MV-4-11 (cell line): ENCODE measurements at places on chromosomes 7 and 10.

DNA sequence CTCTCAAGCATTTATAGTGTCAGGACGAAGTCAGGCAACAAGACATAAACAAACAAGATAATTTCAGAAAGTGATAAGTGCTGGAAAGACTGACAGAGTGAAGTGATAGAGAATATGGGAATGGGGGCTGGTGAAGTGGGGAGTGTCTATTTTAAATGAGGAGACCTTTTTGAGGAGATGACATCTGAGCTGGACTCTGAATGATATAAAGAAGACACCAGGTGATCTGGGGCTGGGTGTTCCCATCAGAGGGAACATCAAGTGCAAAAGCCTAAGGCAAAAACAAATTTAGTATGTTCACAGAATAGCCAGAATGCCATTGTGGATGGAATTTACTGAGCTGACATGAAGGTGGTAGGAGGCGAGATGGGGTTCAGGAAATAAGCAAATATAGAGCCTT is 83.4 kb downstream of the PPP1R3A start:
- no peak for DNase-seq

GRCh38 chr10:97538411-97538810 is 34.2 kb upstream of the ANKRD2 start:
- DNase-seq, result no peak

- no peak for DNase-seq
Measured at GRCh38 chr10:1403508-1404322, 333.6 kb downstream of the ADARB2 start.

- DNase-seq, result no peak
Measured at GRCh38 chr7:7209412-7210050, 27.2 kb downstream of the C1GALT1 start.

DNA sequence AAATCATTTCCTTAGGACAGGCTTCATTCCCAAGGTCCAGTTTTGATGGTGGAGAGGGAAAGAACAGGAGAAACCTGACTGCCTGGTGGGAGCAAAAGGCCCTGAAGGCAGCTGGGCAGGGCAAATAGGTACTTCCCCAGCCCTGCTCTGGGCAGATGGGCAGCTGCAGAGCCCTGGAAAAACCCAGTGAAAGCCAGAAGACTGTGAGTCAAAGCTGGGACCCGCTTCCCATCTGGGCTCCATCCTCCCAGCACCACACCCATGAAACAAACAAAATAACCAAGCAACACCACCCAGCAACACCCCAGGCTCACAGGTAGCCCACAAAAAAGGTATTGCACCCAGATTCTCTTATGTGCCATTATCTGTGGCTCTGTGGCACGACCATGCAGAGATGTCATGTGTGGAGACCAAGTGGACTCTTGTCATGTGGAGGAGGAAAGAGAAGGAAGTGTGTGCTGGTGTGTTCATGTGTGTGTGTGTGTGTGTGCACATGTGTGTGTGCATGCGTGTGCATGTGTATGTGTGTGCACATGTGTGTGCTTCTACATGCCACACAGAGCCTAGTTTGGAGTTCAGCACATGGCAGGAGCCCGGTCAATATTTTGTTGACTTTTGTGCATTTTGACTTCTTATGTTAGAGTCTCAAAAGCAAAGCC is 9.8 kb downstream of the CLRN3 start:
- DNase-seq, result no peak

DNA sequence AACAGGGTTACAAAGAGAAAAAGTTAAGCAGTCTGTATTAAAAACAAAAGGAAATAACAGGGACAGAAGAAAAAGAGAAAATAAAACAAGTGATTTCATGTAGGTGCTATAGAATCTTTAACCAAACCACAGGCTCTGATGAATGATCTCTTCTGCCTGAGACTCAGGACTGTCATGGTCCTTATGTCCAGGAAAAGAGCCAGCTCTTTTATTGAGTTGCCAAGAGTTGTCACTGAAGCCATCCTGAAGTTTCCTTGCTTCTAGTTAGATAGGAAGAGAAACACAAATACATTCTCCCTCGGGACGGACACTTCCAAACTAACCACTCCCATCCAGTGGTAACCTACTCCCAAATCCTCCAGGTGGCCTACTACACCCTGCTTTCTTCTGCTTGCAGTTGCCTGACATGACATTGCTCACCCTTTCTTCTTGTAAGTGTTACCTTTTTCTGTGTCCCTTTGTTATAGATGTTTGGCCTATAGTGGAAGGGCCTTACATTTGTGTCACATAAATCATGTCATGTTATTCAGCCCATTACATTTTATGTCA is 346.7 kb downstream of the NRG3 start:
- no peak for DNase-seq

GRCh38 chr7:128940494-128941322 is 3.0 kb downstream of the IRF5 start:
- peak; percentile 91 for DNase-seq

DNA sequence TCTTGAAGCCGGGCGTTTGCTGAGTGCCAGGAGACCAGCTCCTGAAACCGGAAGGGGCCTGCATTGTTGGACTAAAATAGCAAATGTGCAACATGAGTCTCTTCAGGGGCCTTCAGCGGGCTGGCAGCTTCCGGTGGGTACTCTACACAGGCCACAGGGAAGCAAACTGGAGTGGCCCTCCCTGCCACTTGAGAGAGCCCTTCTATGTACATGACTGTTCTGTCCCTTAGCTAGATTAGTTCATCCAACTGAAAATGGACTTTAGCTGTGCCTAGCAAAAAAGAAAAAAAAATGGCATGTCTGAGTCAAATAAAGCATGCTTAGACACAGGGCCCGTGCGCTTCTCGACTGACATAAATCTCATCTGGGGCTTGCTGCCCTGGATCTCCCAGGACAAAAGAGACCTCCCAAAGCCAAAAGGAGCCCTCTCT is 115.3 kb upstream of the TCF7L2 start:
- DNase-seq, result peak; percentile 85

DNA sequence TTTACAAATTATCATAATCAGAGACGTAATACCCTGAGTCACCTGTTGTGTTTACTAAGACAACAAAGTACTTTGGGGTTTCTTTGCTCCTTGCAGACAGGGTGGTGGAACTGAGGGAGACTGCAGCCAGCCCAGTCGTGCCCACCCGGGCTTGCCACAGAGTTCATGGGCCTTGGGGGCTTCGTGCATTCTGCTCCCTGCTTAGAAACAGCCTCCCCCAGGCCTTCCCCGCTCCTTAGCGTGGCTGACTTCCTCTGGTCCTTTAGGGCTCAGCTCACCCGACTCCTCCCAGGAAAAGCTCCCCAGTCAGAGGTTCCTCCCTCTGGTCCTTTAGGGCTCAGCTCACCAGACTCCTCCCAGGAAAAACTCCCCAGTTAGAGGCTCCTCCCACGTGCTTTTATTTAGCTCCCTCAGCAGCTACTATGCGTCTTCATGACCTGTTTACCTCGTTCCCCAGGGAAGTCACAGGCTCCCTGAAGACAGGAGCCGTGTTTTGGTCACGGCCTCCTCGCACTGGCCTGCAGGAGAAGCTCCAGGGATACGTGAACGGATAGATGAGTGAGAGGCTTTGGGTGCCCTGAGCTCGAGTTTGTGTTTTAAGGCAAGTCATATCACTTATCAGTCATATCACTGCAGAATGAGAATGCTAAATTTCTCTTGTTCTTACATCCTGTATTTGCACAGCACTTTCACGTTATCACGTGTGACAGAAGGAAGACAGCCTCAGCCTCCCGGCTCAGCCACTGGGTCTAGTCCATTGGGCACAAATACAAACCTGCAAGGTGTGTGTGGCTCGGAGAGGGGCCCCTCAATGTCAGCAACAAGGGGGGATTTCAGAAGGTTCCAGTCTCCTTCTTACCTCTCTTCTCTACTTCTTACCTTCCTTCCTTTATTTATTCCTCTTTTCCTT is 52.7 kb upstream of the VIPR2 start:
- DNase-seq, result peak; percentile 54

- DNase-seq, result peak; percentile 28
Measured at GRCh38 chr10:10996966-10997620, 20.6 kb upstream of the CELF2 start.

- no peak for DNase-seq
Measured at GRCh38 chr10:110456523-110457091, 41.1 kb upstream of the DUSP5 start.

- no peak for DNase-seq
Measured at GRCh38 chr10:29356931-29357330, 68.1 kb downstream of the LYZL1 start.

- DNase-seq, result no peak
Measured at GRCh38 chr10:12391206-12391605, 41.9 kb downstream of the CAMK1D start.

DNA sequence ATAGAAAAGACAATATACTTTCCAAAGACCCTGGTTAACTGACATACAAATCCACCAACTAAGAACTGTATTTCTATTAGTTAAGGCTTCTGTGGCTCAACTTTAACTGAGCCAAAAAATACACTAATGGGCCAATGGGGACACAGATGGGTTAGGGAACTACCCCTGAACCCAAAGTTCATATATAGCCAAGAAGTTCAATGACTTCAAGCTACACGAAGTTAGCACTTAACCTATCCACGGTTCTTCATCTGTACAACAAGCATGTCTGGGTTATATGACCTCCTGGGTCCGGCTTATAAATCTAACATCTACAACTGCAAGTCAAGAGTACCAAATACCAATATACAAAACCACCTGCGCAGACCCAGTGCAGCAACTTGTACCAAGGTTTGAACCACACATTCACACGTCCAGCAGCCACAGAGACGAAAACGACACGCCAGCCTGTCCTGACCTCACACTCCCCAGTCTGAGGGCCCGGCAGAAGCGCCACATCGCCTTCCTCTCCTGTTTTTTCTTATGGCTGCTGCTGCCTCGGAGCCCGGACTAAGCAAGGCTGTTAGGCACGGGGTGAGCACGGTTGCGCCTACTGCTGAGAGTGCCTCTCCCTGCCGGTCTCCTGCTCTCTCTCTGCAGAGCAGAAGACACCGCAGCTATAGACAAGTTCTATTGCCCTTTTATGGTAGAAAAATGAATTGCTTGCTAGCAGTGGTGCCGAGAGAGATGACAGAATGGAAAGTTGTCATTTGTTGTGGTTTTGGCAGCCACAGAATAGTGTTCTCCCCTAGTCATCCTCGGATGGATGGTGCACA is 86.3 kb downstream of the RNF216 start:
- DNase-seq, result peak; percentile 80

GRCh38 chr7:124275411-124275810 is 242.5 kb upstream of the TMEM229A start:
- no peak for DNase-seq

DNA sequence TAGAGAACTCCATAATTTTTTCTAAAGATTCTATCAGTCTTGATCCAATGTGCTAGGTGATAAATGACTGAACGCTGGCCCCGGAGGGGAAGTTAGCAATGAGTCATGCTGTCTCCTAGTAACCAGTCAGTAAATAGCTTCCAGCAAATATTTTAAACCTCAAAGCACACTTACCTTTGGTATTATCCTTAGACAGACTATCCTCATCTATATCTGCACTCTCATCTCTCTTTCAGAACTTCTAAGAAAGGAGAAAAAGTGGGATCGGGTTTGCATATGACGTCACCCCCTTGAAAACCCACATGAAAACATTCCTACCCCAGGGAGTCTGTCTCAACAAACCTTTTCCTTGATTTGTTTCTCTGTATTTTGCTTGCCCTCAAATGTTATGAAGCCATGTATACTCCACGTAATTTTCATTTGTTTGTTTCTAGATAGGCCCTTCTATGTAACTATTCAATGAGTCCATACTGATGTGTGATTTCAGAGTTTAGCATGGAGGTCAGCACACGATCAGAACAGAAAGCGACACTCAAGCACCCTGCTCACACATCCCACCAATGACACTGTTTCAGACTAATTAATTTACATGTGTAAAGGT is 174.9 kb upstream of the NRP1 start:
- peak; percentile 86 for DNase-seq

- no peak for DNase-seq
Measured at GRCh38 chr10:25047591-25048301, 31.3 kb downstream of the THNSL1 start.

GRCh38 chr7:132544999-132545398 is 31.3 kb downstream of the PLXNA4 start:
- no peak for DNase-seq

- DNase-seq, result no peak
Measured at GRCh38 chr7:32319012-32319382, 171.2 kb downstream of the LSM5 start.

DNA sequence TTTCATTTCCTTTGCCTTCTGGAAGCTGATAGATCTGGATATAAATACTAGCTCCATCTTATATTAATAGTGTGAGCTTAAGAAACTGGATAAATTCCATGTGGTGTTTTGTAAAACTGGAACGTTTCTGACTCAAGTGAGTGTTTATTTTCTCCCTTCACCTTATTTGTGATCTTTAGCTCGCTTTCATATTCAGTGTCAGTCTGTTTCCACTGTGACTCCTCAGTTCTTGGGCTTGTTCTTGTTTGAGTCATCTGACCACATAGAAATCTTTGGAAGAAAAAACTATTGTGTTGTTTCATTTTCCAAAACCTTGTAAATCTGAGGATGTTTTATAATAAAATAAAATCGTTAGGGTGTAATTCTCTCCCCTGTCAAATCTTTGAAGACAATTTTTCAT is 186.4 kb downstream of the POLR1F start:
- DNase-seq, result no peak

GRCh38 chr10:76881477-76882220 is 756.0 kb downstream of the KCNMA1 start:
- peak; percentile 22 for DNase-seq

GRCh38 chr7:139808846-139809442 is 20.1 kb upstream of the TBXAS1 start:
- DNase-seq, result no peak

- DNase-seq, result peak; percentile 12
Measured at GRCh38 chr7:151999424-152000090, 25.9 kb upstream of the GALNT11 start.

- no peak for DNase-seq
Measured at GRCh38 chr7:24143547-24143946, 140.4 kb upstream of the NPY start.

DNA sequence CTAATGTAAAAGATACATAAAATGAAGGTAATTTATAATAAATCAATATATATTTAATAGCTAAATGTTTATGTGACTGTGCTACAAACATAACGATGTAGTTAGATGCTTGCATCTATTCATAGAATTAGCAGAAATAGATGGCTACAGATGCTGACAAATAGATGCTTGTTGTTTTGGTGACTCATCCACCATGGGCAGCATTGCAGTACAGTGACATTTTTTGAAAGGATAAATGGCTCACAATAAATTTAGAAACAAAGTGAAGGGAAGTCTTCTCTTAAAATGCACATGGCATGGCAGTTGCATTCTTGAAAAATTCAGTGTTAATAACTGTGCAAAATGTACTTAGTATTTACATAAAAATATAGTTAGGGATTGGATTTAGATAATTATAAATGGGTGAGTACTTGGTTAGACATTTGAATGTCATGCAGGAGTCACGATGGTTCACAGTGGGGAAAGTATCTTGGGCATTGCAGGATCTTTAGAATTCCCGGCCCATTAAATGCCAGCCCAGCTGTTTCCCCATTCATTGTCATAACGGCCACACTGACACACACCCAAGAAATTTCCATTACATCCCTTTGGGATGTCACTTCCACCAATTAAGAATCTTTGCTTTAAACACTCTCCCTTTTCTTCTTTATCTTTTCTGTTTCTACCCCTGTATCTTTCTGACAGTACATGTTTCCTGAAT is 564.1 kb downstream of the ATRNL1 start:
- no peak for DNase-seq

- no peak for DNase-seq
Measured at GRCh38 chr7:5711409-5711808, 70.1 kb downstream of the RNF216 start.
